CMK (cell line): ENCODE measurements at places on chromosomes 7 and 10.

DNA sequence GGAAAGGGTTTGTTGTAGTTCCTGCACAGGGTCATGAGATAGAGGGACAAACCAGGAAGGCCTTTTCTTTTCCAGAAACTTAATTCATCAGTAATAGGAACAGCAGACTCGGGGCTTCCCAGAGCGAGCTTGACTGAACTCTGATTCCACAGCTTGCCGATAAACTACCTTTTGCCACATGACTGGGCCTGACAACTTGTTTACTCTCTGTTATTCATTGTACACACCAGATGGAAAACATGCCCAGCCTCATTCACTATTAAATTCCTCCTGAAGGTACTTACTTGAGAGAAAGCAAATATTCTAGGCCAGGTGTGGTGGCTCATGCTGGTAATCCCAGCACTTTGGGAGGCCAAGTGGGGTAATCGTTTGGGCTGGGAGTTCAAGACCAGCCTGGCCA is 77.1 kb upstream of the FGFR2 start:
- no peak for DNase-seq

GRCh38 chr7:33904681-33905388 is 504 bp upstream of the BMPER start:
- DNase-seq, result no peak

DNA sequence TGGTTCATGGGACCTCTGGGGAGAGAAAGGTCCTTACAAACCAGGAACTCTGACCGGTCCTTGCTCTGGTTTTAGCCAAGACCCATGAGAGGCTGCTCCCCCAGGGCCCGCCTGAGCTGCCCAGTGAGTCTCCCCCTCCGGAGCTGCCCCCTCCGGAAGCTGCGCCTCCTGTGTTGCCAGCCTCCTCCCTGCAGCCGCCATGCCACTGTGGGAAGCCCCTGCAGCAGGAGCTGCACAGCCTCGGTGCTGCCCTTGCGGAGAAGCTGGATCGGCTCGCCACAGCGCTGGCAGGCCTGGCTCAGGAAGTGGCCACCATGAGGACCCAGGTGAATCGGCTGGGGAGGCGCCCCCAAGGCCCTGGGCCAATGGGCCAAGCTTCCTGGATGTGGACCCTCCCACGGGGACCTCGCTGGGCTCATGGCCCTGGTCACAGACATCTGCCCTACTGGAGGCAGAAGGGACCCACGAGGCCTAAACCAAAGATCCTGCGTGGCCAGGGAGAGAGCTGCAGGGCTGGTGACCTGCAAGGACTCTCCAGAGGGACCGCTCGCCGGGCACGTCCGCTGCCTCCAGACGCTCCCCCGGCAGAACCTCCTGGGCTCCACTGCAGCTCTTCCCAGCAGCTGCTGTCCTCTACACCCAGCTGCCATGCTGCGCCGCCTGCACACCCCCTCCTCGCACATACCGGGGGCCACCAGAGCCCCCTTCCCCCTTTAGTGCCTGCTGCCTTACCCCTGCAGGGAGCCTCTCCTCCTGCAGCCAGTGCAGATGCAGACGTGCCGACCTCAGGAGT is 40.1 kb downstream of the ZNF467 start:
- no peak for DNase-seq

GRCh38 chr7:99468336-99468918 is 2.5 kb upstream of the ATP5MF start:
- DNase-seq, result no peak

DNA sequence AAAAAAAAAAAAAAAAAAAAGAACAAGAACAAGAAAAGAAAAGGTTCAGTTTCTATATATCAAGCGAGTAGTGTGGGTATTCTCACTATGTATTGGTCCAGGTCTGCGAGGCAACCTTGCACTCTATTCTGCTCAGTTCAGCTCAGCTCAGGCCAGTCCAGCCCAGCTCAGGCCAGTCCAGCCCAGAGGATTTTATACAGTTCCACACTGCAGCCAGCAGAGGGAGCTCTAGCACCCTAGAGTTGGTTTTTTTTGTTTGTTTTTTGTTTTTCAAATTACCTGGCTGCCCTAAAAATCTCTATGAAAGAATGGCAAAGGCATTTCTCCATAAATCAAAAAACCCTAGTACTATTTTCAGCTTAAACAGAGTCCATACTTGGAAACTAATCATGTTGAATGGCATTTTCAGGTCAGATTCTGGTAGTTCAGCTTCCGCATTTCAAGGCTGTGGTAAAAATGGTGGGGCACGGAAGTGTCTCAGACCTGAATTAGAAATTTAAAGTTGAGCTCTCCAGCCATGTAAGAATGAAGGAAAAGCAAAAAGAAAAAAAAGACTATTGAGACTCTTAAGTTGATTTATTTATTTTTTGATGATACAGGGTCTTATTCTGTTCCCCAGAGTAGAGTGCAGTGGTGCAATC is 55.2 kb upstream of the GSDME start:
- DNase-seq, result no peak

DNA sequence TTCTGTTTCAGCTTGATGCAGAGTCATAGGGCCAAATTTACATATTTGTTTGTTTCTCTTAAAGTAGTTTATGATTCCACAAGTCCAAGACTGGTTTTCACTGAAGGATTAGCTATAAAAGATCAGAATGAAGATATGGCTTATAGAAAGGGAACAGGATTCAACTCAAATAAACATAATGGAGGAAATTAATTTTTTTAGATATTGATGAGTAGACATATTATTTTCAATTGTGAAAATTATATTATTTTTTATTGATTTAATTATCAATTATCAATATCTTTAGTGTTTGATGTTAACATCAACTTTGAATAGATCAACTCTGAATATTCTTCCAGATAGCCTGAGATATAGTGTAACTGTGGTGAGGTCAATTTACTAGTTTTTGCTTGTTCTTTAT is 68.1 kb downstream of the VTI1A start:
- no peak for DNase-seq
